Midbrain (tissue), 1 donor: ENCODE measurements at places on chromosomes 6 and 20.

- DNase-seq: no peak
Observed at GRCh38 chr20:58883241-58883691, 30.8 kb downstream of the GNAS start.

DNA sequence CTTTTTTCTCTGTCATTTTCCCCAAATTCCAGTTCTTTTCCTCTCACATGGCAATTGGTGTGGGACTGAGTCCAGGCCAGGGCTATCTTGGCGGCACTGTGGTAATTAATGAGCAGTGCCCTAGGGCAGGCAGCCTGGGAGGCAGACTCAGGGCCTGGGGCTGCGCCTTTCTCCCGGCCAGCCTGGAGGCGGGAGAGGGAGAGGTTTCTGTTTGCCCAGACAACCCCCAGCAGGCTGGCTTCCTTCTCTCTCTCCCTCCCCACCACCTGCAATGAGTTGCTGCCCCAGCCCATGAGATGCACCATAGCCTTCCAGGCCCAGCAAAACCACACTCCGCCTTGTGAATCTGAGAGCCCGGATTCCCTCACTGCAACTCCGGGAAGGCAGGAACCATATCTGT is 15.1 kb upstream of the CCDC167 start:
- DNase-seq: no peak

- no peak for DNase-seq
Observed at GRCh38 chr6:89695667-89696066, 57.1 kb upstream of the LYRM2 start.

DNA sequence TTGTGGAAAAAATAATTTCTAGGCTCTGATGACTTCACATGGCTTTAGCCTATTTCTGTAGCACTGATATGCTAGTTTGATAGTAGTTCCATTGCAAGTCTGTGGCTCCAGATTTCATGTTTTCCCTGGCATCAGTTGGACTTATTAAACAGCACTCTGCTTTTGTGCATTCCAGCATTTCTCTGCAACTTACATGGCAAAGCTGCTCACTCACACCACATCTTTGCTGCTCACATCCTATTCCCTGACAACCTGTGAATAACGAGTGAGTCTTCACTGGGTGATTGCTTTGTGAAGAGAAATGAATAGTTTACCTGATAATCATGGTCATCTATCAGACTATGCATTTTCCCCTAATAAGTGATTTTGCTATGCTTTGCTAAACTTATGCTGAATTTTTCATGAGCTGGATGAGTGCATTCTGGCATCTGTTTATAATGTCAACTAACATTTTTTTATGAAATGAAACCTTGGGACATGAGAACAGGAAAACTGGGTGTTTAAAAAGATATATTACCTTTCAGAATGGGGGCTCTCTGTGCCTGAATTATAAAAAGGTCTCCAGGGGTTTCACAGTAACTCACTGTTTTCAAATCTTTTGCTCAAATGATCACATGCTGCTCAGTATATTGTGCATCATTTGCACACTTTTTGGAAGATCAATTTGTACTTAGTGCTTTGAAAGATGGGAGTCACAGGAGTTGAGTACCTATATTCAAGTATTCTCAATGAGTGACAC is 301.8 kb downstream of the TBC1D32 start:
- no peak for DNase-seq

- DNase-seq: no peak
Observed at GRCh38 chr6:156189714-156190113, 587.5 kb upstream of the ARID1B start.

DNA sequence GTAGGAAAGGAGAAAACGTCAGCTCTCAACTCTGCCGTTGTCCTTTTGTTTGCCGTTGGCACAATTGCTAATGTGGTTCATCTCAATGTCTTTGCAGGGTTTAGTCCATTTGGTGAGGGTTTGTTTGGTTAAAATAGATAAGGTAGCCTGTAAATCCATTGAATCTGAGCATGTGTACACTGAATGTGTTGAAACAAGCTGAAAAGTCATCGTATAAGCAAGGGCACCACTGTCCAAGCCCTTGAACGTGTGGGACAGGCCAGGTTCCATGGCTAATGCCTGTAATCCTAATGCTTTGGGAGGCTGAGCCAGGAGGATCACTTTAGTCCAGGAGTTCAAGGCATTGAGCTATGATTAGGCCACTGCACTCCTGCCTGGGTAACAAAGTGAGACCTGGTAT is 224.7 kb upstream of the PLCB4 start:
- DNase-seq: no peak

DNA sequence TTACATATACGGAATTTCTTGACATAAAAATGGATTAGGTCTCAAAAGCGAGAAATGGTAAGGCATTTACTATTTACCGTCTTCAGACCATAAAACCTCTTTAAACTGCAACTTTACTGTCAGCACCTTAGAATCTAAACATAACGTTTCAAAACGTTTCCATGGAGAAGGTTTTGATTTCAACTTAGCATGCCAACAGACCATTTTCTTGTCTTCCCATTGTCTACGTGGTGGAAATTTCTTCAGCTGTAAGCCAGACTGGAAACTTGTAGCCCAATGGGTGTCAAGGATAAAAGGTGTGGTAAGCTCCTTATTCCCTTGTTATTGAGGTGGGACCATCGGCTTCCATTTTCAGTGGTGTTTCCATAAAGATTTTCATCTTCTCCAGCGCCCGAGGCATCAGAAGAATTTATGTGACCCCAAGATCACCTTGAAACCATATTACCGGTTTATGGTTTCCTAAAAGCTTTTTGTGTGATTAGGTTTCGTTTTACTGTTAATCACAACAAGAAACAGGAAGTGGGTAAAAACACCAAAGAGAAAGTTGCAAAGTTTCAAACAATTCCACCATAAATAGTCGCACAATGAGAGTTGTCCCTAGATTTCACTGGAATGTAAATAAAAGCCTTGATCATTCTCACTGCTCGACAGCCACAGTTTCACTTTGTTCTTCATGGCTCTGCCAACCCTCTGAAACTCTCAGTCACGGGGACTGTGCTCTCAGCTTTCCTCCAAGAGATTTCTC is 63.0 kb upstream of the CD2AP start:
- DNase-seq: peak; percentile 35

DNA sequence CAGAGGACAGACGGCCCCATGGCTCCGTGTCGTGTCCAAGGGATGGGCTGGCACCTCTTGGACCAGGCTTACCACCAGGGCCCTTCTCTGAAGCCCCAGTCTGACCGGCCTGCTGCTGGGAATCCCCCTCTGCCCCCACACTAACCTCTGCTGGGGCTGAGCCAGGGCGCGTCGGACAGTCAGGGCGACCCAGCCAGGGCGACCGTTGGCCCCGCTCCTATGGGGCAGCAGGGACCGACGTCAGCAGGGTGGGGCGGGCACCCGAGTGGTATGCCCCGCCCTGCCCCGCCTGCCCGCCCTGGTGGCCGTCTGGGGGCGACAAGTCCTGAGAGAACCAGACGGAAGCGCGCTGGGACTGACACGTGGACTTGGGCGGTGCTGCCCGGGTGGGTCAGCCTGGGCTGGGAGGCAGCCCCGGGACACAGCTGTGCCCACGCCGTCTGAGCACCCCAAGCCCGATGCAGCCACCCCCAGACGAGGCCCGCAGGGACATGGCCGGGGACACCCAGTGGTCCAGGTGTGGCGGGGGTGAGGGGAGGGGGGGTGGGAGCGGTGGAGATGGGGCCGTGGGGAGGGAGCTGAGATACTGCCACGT is at the start of gene SLC17A9:
TSS of gene SLC17A9 (plus strand) at position 337 of the 595 bp plus-strand sequence. CDS start at position 459, 122 bp downstream.
- DNase-seq: no peak

GRCh38 chr20:51366155-51366886 is 176.2 kb downstream of the NFATC2 start:
- no peak for DNase-seq

GRCh38 chr20:8527998-8528723 is 396.1 kb downstream of the PLCB1 start:
- no peak for DNase-seq
